ENCODE measurements at places on chromosomes 5 and 9.
A peak's percentile ranks its signal among the peaks of the same experiment; 100 is the strongest.

- no peak for DNase-seq
Measured at GRCh38 chr5:139644001-139644456, 4.1 kb upstream of the CXXC5 start.

DNA sequence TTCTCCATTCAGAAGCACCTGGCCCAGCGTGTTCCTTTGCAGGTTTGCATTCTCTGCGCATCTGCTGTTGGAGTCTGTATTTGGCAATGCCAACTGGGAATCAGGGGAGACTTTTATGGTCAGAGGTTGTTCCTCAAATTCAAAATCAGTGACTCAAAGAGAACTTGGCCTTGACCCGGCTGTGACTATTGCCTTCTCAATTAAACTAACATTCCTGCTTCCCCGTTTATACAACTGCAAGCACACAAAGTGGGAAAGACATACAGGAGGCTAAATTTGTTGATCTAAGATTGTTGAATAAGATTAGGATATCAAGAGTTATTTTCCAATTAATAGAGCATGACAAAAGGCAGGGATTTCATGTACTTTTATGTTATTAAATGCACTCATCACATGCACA lies 402.4 kb upstream of the IRX2 start:
- DNase-seq = no peak

DNA sequence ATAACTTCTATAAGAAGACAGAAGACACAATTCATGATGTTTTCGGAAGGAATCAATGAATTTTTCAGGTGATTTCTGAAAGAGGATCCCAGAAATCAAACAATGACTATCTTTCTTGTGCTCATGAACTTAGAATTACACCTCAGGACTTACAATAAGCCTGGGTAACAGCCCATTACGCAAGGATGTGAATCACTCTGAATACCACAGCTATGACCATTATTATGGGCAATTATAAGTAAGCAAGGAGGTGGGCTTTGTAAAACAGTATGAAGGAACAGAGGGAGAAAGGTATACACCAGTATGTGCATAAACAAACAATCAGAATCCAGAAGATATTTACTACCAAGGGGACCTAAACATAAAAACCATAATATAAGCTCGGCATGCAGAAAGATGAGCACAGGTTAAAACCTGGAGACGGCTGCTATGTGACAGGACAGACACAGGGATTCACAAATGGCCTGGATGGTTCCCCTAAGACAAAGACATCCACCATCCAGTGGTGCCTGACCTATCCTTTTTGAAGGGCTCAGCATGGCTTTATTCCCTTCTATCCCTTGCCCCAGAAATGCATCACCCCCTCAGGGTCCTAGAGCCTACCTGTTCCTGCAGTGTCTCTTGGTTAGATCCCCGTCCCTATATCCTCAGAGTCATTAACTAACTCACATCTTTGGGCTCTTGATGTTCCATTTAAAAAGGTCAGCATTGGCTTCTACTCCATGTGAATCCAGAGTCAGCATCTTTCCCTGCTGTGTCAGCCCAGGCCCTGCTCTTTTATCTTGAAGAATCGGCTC lies 21.8 kb upstream of the PPP2CA start:
- no peak for DNase-seq

DNA sequence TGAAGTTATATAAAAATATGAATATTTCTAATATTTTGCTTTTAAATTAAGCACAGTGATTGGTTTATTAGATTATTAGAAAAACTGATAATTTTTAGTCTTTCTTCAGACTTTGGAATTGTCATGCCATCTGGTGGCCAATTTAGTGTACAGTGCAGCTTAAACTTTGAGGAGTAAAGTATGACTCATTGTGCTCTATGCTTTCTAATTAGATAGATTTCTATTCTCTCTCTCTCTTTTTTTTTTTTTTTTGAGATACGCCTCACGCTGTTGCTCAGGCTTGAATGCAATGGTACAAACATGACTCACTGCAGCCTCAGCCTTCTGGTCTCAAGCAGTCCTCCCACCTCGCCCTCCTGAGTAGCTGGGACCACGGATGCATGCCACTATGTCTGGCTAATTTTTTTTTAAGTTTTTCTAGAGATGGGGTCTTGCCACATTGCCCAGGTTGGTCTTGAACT lies 42.1 kb upstream of the GPR21 start:
- DNase-seq = peak; percentile 16

DNA sequence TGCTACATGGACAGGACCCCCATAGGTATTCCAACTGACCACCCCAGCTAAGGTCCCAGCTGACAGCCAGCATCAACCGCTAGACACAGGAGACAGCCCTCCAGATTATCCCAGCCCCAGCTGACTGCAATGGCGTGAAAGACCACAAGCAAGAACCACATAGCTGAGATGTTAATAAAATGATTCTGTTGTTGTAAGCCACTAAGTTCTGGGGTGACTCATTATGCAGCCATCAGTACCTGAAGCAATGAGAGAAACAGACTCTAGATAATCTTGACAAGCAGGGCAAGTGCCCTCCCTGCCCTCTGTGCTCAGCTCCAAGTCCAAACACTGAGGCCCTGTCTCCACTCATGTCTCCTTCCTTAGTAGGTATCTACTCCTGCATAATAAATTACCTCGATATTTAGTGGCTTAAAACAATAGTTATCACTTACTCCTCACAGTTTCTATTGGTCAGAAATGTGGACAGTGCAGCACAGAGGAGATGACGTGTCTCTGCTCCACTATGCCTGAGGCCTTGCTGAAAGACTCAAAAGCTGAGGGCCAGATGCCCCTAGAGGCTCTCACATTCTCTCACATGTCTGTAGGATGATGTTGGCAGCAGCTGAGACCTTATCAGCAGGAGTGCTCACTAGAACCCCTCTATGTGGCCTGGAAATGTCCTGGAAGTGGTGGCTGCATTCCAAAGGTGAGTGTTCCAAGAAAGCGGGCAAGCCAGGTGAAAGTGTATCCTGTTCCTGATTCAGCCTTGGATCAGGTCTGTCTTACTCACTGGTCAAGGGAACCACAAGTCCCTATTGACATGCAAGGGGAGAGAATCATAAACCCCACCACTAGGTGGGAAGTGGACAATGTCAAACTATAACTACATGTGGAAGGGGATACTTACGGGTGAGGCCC lies 2.5 kb downstream of the MGAT1 start:
- DNase-seq = no peak

GRCh38 chr5:171492781-171493180 lies 73.3 kb downstream of the FGF18 start:
- no peak for DNase-seq

- no peak for DNase-seq
Measured at GRCh38 chr9:90838581-90839154, 37.0 kb downstream of the SYK start.
